AG04449 (cell line): ENCODE measurements at places on chromosomes 11 and 22.

GRCh38 chr22:38204784-38205183 lies 3.0 kb downstream of the MAFF start:
- DNase-seq, result no peak

DNA sequence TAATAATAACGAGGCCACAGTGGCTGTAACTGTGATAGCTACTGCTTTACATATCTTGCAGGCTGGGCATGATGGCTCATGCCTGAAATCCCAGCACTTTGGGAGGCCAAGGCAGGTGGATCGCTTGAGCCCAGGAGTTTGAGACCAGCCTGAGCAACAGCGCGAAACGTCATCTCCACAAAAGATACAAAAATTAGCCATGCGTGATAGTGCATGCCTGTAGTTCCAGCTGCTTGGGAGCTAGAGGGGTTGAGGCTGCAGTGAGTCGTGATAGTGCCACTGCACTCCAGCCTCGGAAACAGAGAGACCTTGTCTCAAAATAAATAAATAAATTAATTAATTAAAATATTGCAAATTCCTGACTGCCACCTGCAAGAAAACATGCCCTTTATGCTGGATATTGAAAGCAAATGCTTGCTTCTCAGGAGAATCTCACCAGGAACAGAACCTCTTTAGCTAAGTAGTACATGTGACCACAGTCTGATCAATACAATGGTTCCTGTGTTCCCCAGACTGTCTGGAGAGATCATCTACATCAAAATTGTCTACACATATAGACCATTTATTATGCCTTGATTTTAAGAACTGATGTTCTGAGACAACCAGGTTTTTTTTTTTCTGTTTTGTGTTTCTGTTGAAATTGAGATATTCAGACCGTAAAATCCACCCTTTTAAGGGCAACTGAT lies 6.3 kb downstream of the ZBTB3 start:
- DNase-seq, result no peak

- no peak for DNase-seq
Measured at GRCh38 chr11:20250644-20251247, 90.5 kb upstream of the DBX1 start.

GRCh38 chr11:8603696-8604077 lies 9.7 kb upstream of the STK33 start:
- DNase-seq, result no peak

DNA sequence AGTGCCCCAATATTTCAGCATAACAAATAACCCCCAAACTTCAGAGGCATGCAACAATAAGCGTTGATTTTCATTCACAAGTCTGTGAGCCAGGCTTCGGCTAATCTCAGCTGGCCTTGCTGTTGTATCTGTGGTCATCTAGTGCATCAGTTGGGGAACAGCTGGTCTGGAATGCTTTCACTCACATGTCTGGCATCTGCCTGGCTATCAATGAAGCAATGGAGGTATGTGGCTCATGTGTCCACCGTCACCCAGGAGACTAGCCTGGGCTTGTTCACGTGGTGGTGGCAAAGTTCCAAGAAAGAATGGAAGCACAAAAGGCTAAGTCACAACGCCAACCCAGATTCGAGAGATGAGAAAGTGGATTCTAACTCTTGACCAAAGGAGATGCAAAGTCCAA lies 304.8 kb upstream of the ISX start:
- DNase-seq, result no peak

GRCh38 chr22:41920271-41920976 lies 5.5 kb upstream of the SHISA8 start:
- no peak for DNase-seq
